Hematopoietic multipotent progenitor cell treated with erythropoietin and hydrocortisone succinate and interleukin-3 and kit ligand, for 8 days (in vitro differentiated cells): ENCODE measurements at places on chromosomes 1 and 21.
A peak's percentile ranks its signal among the peaks of the same experiment; 100 is the strongest.

GRCh38 chr1:67987046-67987799, 63.2 kb downstream of the DIRAS3 start:
- DNase-seq = no peak

GRCh38 chr1:71882226-71882625, 400.1 kb downstream of the NEGR1 start:
- DNase-seq = no peak

GRCh38 chr1:180415236-180415848, 87.0 kb downstream of the ACBD6 start:
- no peak for DNase-seq

- DNase-seq = no peak
Observed at GRCh38 chr1:226960944-226961765, 21.1 kb downstream of the COQ8A start.

- no peak for DNase-seq
Observed at GRCh38 chr1:31881688-31882000, 56.5 kb downstream of the PTP4A2 start.

DNA sequence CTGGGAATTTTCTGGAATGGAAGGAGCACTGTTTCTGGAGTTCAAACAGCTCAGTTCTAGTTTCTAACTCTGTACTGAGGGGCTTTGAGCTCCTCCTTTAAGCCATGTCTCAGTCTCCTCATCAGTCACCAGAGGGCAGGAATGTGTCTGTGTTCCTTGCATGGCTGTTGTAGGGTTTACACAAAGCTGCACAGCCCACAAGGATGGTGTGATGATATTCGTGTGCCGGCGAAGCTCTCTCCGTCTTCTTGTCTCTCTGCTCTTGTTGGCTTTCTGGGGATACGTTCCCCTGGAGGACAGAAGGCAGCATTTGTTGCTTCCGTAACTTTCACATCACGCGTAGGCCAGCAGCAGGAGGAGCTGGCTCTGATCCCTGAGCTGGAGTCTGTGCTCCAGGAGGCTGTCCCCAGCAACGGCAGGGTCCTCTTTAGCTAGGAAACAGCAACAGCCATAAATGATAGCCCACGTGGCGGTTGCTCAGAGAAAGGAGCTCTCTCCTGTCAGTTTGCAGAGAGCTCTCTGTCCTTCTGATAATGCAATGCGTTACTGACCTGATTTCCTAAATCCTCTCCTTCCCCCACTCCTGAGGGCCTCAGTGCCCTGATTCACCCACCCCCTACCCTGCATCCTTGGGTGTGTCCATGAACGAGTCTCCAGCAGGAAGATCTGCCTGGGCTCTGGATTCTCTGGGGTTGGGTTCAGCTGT, 189.2 kb upstream of the VAMP3 start:
- no peak for DNase-seq

GRCh38 chr1:41648844-41649243, 164.4 kb upstream of the EDN2 start:
- no peak for DNase-seq

- DNase-seq = peak; percentile 35
Observed at GRCh38 chr1:46747683-46748288, 28.9 kb upstream of the EFCAB14 start.

GRCh38 chr1:26317146-26317545, 612 bp upstream of the CD52 start:
- DNase-seq = no peak

DNA sequence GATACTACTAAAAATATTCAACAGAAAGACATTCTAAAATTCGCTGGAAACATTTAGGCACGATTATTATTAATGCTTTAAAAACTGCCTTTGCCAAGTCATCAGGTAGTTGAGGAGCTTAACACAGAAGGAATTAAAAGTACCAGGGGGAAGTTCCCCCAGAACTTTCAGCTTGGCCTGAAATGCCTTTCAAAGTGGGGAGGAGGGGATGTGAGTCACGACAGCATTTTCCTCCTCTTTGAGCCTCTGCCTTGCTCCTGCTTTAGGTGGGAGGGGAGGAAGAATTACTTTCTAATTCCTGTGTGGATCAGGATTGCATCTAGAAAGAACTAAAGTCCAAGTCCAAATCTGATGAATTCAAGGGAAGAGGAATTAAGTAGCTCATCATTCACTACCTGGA, 183.7 kb downstream of the CLIC6 start:
- DNase-seq = no peak

GRCh38 chr1:152546704-152547103, 19.9 kb downstream of the LCE3E start:
- DNase-seq = no peak

DNA sequence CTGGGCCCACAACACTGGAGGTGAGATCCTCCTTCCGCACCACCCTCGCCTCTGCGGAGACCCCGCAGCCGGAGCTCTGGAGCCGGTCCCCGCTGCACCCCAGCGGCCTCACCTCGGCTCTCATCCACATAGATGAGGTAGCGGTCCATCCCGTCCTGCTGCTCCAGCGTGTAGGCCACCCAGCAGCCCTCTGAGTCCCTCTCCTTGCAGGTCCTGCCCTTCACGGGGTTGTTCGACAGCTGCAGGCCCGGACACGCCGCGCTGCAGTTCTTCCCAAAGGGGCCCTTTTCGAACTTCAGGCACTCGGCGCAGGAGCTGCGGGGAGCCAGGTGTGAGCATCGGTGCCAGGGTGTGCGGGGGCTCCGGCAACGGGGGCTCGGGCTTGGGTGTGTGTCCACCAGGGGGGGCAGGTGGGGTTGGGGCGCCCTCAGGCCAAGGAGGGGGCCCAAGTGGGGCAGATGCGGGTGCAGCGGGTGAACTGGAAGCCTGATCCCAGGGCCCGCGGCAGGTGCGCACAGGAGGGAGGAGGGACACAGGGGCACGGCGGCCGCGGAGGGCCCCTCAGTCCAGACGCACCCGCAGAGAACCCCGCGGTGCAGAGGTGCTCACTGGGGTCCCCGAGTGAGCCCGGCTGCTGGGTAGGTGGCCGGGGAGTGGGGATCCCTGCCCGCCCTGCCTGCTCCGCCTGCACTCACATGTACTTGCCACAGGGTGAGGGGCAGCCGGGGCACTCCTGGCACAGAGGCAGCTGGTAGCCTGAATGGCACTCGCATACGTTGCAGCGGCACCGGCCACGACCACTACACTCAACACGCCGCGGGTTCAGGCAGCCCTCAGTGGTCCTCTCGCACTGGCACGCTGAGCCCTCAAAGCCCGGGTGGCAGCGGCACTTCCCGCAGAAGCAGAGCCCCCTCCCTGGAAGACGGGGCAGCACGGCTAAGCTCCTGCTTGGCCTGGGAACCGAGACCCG, 15.4 kb upstream of the PTTG1IP start:
- no peak for DNase-seq

DNA sequence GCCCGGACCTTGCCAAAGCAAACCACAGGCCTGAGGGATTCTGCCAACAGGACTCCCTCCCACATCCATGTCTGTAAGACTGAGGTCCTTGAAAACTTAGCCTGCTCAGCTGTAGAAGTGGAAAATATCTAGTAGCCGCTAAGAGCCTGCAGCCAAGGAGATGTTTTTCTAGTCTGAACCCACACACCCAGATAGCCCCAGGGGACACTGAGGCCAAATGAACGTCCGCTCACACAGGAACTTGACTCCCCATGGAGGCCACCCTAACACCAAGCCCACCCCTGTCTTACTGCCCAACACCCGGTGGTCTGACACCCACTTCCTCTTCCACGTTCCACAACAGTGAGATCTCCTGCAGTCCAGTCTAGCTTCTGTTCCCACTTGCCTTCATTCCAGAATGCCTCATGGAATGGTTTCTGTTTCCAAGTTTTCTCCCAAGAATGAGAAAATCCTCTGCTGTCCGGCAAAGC, 174.8 kb downstream of the PLPP3 start:
- no peak for DNase-seq

- DNase-seq = no peak
Observed at GRCh38 chr1:116075990-116076389, 35.2 kb upstream of the MAB21L3 start.

GRCh38 chr1:88063605-88064004, 620.5 kb upstream of the PKN2 start:
- no peak for DNase-seq

DNA sequence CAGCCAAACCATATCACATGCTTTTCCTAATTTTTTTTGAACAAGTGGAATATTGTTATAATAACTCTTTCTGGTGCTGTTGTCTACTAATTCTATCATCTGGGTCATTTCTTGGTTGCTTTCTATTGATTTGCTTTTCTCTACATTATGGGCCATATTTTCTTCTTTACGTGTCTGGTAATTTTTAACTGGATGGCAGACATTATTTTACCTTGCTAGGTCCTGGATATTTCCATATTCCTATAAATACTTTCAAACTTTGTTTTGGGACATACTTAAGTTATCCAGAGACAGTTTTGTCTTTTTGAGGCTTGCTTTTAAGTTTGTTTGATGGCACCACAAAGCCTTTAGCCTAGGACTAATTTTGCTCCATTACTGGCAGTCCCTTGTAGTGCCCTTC, 11.3 kb downstream of the HS2ST1 start:
- no peak for DNase-seq

- DNase-seq = peak; percentile 3
Observed at GRCh38 chr1:177256153-177257075, 85.7 kb downstream of the BRINP2 start.

- no peak for DNase-seq
Observed at GRCh38 chr1:54904476-54905048, 17.6 kb upstream of the DHCR24 start.

DNA sequence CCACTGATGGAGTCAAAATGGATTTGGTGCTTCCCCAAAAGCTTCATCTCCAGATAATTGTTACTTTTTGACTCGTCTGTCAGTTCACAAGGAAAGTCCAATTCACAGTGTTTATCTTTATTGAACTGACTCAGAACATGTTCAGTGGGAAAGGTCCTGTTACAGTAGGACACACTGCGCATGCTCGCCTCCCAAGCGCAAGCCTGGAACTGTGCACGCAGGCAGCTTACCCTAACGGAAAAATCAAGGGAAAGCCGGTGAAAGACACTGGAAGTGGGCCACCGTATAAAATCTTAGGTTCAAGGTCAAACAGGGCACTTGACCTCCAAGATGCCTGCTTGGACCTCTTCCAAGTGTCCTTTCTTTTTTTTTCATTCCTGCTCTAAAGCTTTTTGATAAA, 174.6 kb downstream of the USP25 start:
- DNase-seq = no peak
